Transverse colon (tissue), 4 donors: ENCODE measurements at places on chromosomes 6 and 20.

DNA sequence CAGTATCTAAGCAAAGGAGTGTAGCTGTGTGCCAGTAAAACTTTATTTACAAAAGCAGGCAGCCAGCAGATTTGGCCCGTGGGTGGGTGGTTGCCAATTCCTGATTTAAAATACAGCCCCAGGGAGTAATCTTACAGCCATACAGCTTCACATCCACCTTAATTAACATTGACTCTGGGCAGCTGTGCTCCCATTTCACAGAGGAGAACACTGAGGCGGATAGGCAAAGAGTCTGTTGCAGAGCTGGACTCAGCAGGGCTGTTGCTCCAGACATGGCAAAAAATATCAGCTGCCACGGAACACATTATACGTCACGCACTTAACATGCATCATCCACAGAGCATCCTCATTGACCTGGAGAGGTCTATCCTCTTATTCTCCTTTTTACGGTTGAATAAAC is 289.9 kb downstream of the DHX35 start:
- DNase-seq, result no peak

- DNase-seq, result no peak
Measured at GRCh38 chr6:92748131-92748530, 671.2 kb downstream of the EPHA7 start.

DNA sequence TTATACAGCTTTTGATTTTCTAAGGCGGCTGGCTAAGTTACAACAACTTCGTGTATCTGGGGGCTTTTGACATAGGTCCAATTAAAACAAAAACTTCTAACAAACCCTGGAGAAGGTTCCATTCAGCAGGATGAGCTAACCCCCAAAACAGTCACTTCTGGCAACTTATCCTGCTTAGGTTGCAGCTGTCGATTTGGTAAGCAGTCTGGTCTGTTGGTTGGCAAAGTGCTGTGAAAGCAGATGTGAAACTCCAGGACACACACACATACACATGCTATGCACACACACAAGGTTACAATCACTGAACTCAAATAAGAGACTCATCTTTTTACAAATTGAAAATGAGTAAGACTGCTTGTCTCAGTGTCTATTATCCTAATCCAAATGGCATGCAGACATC is 119.0 kb upstream of the STMND1 start:
- no peak for DNase-seq

GRCh38 chr20:1473246-1474220 is 6.9 kb upstream of the NSFL1C start:
- DNase-seq, result no peak

DNA sequence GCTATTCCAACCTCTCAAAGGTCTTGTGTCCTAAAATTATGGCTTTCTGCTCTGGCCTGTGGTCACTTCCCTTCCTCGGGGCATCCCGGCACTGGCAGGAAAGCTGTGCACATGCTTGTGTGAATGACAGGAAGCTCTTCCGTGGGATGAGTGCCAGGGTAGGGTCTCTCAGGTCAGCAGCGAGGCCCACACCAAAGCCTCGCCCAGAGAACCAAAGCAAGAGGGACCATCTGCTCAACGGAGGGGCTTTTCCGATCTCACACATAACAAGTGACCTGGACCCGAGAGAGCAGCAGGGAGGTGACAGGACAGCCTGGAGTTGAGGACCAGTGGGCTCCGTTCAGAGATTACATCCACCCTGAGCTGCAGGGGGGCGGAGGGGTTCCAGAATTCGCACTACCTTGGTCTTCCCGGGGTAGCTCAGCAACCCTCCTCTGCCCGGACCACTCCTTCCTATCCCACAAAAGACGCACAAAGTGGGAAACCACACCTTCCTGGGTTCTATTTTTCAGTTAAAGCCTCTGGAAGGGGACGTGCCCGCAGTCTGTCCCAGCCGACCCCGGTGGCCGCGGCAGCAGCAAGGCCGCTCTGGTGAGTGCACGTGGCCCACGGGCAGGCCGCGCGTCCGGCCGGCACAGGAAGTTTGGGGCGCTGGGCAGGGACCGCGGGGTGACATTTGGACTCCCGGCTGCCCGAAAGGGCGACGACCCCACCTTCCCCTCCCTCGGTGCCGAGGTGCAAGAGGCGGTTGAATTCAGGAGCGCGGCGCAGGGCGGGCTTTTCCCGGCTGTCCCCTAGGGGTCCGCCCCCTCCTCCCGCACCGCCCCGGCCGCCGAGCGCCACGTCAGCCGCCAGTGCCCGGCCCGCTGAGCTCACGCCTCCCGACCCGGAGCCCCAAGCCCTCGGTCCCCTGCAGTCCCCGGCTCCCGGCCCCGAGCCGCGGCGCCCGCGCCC is 988 bp downstream of the TXNDC5 start:
- DNase-seq, result peak; percentile 65

- peak; percentile 56 for DNase-seq
Measured at GRCh38 chr20:22717466-22717865, 133.1 kb upstream of the FOXA2 start.

DNA sequence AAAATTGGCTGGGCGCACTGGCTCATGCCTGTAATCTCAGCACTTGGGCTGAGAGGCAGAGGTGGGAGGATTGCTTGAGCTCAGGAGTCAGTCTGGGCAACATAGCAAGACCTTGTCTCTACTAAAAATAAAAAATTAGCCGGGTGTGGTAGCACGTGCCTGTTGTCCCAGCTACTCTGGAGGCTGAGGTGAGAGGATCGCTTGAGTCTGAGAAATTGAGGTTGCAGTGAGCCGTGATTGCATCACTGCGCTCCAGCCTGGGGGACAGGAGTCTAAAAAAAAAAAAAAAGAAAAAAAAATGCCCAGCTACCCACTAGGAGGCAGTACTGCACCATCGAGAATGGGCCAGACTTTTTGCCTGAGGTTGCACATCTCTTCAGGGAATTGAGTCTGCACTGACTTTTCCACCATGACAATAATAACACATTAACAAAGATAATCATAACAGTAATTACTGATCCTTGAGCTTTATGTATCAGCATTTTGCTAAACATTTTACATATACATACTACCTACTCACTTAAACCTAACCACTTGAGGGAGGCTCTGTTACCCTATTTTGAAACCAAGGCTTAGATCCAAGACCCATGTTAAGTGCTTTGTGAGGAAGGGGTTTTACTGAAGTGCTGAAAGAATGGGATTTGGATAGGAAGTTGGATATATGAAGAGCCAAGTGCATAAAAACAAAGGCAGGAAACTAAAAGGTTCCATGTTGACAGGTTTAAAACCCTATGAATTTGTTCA is 21.0 kb downstream of the SRSF3 start:
- no peak for DNase-seq

GRCh38 chr20:62457098-62457497 is 18.7 kb downstream of the GATA5 start:
- DNase-seq, result no peak

- no peak for DNase-seq
Measured at GRCh38 chr20:19603376-19603750, 154.7 kb upstream of the RIN2 start.

- DNase-seq, result no peak
Measured at GRCh38 chr6:167858842-167859664, 32.3 kb downstream of the AFDN start.

DNA sequence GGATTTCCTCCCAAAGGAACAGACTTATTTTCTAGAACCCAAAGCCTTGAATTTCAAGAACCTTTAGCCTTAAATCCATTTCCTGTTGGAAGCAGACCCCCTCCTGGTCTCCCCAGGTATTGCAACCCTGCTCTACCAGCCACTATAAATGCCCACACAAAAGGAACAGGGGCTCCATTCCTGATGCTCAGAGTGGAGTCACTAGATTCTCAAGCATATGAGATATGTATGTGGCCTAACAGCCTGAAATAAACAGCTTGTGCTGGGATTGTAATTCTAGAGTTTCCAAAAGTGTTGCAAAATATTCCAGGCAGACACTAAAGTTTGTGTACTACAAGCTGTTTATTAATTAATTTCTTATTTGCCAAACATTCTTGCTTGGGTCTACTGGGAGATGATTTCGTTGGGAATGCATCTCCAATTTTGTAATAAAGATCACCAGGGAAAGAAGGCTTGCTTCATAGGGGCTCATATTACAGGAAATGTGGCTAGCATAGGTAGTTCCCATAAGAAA is 44.8 kb downstream of the RIPOR3 start:
- DNase-seq, result no peak

DNA sequence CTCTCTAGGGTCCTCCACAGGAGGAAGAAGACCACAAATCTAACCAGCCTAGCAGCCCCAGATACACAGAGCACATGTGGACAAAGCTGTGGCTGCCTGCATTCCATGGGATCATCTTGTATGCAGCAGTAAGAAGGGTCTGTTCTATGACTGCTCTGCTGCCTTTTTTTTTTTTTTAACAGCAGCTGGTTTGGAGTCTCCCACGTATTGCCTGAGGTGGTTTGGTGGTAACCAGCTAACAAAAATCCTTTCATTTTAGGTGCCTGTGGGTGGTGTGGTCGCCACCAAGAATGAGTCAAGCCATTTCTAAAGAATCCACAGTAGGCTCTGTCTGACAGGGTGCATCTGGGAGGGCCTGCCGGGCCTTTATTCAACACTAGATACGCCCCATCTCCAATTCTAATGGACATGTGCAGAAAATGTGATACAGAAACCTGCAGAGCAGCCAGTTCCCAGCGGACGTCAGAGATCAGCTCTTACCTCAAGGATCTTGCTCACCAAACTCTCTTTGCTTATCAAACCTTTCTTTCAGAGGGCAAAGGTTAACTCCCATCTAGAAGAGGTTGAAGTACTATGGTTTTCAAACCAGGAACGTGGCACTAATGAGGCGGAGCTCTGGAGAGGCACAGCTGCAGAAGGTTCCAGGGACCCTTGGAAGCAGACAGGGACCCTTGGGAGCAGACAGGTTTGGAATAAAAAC is 32.0 kb downstream of the GNAS-AS1 start:
- no peak for DNase-seq

DNA sequence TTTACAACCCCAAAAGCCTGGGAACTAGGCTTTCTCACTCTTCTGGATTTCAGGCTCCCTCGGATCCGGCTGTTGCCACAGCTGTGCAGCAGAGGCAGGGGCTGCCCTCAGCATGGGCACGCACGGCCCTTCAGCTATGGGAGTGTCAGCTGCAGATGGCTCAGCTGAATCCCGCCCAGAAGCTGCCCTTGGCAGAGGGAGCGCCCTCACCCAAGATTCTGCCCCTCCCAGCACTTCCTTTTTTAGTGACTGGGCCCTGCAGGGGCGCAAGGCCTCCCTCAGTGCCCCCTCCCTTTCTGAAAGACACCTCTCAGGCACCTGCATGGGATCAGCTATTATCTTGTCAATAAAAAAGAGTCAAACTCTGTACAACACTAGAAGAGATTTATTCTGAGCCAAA is 67.9 kb upstream of the THBS2 start:
- DNase-seq, result no peak

- no peak for DNase-seq
Measured at GRCh38 chr6:144955392-144955791, 670.3 kb downstream of the UTRN start.

- no peak for DNase-seq
Measured at GRCh38 chr20:58637466-58638213, 13.4 kb upstream of the STX16 start.

DNA sequence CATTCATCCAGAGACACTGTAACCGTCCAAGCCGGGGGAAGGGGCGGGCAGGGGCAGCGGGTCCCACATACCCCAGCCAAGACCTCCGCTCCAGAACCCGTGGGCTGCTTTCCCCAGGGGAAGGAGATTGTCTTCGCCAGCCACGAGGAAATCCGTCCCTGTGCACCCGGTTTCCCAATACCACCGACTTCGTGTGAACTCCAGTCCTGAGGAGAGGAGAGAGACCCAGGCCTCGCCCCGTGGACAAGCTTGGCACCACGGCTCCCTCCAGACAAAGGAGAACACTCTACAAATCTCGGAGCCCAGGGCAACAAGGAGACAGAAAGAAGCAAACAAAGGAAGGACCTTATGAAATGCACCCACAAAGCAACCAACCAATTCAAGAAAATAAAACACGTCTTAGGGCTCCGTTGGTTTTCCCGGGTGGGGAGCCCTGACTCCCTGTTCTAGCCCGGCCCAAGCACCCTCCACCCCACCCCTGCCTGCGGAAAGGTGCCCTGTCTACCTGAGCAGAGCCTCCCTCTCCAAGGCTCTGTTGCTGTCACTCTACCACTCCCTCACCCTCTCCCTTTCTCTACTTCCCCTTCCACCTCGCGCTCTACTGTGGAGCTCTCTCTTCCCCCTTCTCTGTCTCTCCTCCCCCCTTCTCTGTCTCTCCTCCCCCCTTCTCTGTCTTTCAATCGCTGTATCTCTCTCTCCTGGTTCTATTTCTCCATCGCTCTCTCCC is 1382.8 kb upstream of the DEFB115 start:
- no peak for DNase-seq

DNA sequence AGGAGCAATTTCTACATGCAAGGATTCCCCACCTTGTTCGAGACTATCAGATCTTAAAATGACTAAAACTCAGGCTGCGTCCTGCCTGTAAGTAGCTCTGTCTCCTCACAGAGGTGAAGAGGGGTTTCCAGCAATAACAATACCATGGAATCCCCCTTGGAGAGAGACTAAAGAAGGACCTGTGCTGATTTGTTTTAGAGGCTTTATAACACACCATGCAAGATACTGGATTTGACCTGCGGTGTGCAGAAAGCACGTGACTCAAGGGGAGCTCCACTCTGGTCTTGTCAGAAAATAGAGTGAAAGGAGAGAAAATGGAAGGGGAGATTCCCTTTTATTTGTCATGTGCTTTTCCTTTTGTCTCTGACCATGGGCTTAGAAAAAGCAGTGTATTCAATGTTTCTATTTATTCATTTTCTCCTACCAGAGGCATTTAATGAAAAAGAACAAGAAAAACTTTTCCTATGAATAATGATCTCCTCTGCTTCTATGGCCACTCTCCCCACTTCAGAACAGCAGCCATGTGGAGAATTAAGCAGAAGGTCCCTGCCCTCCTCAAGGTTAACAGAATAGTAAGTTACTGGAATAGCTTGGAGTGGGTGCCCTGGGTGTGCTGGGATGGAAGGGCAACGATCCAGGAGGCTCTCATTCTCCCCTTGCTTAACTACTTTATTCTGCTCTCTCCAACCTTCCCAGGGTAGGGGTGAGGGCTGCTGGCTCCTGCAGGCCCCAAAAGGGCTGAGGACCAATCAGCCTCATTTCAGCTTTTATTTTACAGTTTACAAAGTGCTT is 19.2 kb upstream of the MRPS10 start:
- DNase-seq, result no peak

DNA sequence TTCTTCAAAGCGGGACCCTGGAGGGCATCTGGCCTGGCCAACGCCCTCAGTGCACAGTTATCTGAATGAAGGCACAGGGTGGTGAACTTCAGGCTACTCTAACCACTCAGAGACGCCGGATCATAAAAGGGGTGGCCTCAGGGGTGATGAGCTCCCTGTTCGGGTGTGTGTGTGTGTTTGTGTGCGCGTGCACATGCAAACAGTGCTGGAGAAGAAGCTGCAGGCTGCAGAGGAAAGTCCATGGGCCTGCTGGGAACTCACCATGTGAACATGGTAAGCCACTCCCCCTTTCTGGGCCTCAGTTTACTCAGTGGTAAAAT is 42.0 kb downstream of the KIAA1755 start:
- no peak for DNase-seq

DNA sequence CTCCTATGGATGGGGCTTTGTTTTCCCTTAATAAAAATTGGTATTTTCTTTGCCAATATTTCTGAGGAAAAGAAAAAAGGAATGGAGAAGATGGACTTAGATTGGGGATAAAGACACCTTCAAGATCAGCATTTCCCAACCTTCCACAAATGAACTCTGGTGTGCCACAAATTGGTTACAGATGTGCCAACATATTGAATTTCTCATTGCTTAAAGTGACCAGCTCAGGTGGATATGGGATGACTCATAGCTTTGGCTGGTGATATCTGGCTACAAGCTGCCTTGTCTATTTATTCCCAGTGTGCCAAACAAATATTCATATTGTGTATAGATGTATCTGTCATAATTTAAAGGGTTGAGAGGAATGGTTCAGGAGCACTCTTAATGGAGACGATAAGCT is 32.5 kb downstream of the THEMIS start:
- DNase-seq, result no peak
